Immature natural killer cell (primary cell): ENCODE measurements at places on chromosomes 5 and 9.

GRCh38 chr9:121852651-121853616, 201.5 kb downstream of the DAB2IP start:
- H3K27me3 ChIP-seq, result no peaks in the 10 kb centered on the region
- peaks cover 4% of the 10 kb centered on the region for H3K36me3 ChIP-seq
- H3K27ac ChIP-seq, result no peak overlapping the region
- no peak overlapping the region for H3K4me3 ChIP-seq
- DNase-seq, result no peak

DNA sequence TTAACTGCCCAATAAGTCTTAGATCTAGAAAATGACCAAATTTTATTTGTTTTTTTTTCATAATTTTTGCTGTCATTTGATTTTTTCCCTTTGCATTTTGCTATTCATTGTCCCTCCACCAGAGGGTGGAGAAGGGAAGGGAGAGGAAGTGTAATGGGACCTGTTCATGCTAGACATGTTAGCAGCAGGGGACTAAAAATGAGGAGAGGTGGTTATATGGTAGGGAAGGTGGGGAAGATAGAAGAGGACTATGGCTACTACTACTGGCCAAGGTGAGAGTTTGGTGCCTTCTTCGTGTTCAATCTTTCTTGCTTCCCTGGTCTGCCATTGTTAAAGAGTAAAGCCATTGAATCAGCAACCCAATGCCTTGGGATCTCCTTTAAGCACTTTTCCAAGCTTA, 6.4 kb downstream of the GRIA1 start:
- no peak overlapping the region for H3K4me3 ChIP-seq
- no peaks in the 10 kb centered on the region for H3K4me1 ChIP-seq
- DNase-seq, result no peak
- H3K27ac ChIP-seq, result no peak overlapping the region
- no peaks in the 10 kb centered on the region for H3K36me3 ChIP-seq

DNA sequence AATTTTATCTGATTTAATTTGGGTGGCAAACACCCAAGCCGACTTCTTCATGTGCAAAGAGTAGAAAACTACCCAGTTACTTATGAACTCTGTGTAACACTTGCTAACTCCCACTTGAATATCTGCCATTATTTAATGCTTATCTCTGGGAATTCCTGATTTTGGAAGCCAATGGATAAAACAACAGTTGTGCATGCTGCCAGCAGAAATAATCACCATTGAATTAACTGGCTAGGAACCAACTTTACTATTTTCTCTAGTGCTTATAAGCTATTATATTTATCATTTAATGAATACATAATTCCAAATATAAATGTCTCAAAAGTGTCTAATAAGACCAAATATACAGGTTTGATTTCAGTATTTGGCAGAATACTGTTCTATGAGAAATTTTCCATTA, 85.7 kb downstream of the IZUMO3 start:
- no peaks in the 10 kb centered on the region for H3K4me1 ChIP-seq
- no peak overlapping the region for H3K4me3 ChIP-seq
- H3K36me3 ChIP-seq, result no peaks in the 10 kb centered on the region
- no peak overlapping the region for H3K27ac ChIP-seq
- no peaks in the 10 kb centered on the region for H3K27me3 ChIP-seq

DNA sequence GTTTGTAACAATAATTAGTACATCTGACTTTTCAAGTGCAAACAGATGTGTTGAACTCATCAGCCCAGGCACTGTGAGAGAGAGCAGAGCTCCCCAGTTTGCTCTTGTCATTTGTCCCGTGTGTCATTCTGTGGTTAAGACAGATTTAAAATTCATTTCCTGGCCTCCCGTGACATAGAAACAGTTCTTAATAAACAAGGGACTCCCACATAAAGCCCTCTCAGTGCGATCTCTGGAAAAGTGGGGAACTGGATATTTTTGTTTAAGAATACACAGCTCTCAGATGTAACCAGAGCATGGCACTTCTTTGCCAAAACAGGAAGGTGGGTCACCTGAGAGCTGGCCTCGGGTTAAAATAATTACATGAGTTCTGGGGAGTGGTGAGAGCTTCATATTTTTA, 58.6 kb downstream of the PRKACG start:
- H3K36me3 ChIP-seq, result no peaks in the 10 kb centered on the region
- H3K27ac ChIP-seq, result no peak overlapping the region
- no peak for DNase-seq
- no peak overlapping the region for H3K4me3 ChIP-seq
- H3K4me1 ChIP-seq, result peaks cover 8% of the 10 kb centered on the region
